Endothelial cell of umbilical vein (primary cell): ENCODE measurements at places on chromosomes 3 and 15. TPM values are rescaled to one million over a fixed set of nuclear protein-coding genes. Genes with fewer than 3 reads are reported as not detected.

GRCh38 chr3:155497930-155498647, 204.6 kb upstream of the STRIT1 start:
- no peak for DNase-seq

- DNase-seq, result peak; percentile 53
Observed at GRCh38 chr15:98904544-98904943, 103.0 kb downstream of the PGPEP1L start.

DNA sequence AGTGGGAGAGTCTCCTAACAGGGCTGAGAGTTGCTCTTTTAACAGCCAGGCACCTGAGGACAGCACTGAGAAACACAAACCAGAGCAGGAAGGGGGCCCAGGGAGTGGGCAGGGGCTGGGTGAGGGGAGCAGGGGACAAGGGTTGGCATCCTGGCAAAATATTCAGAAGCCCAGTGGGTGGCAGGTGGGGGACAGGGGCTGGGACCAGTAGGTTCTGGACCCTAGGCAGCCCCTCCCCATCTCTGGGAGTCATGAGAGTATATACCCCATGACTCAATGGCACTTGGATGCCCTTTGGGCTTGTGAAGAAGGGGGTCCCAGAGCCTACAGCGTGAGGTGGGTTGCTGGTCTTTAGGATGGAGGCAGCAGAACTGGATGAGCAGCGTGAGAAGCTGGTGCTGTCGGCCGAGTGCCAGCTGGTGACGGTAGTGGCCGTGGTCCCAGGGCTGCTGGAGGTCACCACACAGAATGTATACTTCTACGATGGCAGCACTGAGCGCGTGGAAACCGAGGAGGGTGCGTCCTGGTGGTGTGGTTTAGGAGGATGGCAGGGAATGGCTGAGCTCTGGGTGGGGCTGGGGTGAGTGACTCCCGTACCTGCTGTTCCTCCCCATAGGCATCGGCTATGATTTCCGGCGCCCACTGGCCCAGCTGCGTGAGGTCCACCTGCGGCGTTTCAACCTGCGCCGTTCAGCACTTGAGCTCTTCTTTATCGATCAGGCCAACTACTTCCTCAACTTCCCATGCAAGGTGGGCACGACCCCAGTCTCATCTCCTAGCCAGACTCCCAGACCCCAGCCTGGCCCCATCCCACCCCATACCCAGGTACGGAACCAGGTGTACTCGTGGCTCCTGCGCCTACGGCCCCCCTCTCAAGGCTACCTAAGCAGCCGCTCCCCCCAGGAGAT, 24.2 kb downstream of the NBEAL2 start:
- DNase-seq, result no peak

DNA sequence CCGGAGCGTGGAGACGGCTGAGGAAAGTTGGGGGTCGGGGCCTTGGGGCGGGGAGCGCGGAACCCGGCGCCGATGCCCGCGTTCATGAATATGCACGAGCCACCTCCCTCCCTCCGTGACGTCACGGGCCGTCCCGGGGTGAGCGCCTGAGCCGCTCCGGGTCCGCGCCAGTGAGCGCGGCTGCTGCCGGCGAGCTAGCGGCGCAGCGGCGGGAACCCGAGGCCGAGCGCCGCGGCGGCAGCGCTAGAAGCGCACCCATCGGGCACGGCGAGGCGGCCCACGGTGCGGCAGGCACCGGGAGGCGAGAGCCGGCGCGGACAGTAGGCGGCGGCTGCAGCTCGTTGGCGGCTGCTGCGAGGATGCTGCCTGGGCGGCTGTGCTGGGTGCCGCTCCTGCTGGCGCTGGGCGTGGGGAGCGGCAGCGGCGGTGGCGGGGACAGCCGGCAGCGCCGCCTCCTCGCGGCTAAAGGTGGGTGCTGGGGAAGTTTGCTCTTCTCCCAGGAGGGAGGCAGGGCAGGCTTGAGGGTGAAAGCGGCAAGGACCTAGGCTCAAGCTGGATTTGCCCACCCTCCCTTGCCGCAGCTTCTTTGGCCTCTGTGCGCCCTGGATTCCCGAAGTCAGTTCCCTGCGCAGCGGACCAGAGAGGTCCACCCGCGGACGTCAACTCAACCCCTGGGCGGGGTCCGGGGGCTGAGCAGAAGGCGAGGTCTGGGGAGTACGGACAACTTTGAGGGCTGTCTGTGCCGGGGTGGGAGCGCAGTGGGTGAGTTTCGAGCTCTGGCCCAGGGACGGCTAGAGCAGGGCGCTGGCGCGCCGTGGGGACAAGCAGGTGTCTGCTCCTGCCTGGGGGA, at the start of gene CLSTN2:
Gene CLSTN2 (plus strand): TSS at position 170 of the 850 bp plus-strand sequence.
- DNase-seq, result no peak

- DNase-seq, result peak; percentile 56
Observed at GRCh38 chr15:73989001-73989798, 2.9 kb downstream of the STOML1 start.

- peak; percentile 73 for DNase-seq
Observed at GRCh38 chr15:34055868-34056595, 17.0 kb upstream of the AVEN start.

GRCh38 chr3:171977860-171978259, 61.5 kb upstream of the FNDC3B start:
- no peak for DNase-seq

Gene USP50
- total RNA-seq, result not detected in 2 replicates

Gene GHSR
- not detected in 2 replicates for total RNA-seq

Gene PPM1L
- 2.3 and 2.9 TPM in 2 replicates for total RNA-seq

Gene ZKSCAN7
- 0.95 and 1.9 TPM in 2 replicates for total RNA-seq

Gene SENP2
- total RNA-seq, result 38.9 and 40.4 TPM in 2 replicates
